ENCODE measurements at places on chromosomes 1 and 21.

GRCh38 chr1:89812992-89813391 is 7.8 kb upstream of the LRRC8D start:
- DNase-seq, result no peak

- no peak for DNase-seq
Measured at GRCh38 chr1:102431253-102431652, 434.5 kb upstream of the OLFM3 start.

GRCh38 chr1:48472638-48473037 is 634 bp upstream of the SPATA6 start:
- no peak for DNase-seq

DNA sequence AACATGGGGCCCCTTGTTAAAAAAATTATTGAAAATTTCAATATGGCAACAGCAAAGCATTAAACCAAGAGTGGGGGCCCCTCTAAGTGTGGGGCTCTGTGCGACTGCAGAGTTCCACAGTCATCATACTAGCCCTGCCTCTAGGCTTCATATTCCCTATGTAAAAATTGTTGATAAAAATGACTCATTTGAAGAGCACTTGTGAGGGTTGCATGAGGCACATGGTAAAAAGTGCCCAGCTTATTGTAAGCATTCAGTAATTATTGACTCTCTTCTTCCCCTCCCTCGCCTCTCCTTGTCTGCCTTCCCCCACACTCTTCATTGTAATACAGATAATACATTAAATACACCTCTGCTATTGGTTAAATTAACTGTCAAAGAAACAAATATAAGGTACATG is 86.7 kb upstream of the PTBP2 start:
- no peak for DNase-seq

GRCh38 chr1:214361636-214362035 is 80.7 kb downstream of the SMYD2 start:
- DNase-seq, result no peak

DNA sequence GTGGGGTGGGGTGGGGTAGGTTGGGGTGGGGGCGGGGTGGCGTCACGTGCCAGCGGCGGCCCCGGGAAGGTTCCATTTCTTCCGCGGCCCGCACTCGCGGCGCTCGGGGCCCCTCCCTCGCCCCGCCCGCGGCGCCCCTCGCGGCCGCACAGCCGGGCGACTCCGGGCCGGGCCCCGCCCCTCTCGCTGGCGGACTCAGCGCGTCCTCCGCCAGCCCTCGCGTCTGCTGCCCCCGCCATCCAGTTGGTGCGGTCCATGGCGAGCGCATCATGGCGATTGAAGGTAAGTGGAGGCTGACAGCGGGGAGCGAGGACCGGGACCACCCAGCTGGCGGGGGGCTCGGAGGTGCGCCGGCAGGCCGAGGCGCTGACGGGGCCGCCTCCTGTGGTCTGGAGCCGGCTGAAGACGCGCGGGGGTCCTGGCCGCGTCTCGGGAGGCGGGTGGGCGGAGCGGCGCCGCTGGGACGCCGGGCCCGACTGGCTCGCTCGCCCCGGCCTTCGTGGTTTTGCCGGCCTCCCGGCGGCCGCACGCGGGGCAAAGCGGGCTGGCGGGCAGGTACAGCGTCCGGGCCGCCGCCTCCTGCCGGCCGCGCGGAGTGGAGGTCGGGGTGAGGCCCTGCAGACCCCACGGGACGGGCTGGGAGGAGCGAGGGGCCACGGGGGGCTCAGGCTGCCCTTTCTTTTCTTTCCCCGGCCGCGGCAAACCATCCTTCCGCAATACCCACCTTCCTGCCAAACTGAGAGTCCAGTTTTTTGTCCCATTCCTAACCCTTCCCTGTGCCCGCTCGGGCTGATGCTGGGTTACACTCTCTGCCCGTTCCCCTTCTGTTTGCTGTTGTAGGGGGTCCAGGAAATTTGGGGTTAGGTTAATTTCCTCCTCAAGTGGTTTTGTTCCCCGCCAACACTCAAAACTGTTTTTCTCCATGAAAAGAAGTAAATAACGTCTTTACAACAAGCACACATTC is at the start of gene SYT14:
SYT14 (plus strand) TSS at position 222 of the 964 bp plus-strand sequence; CDS start at position 270, 48 bp downstream.
- DNase-seq, result peak; percentile 4

DNA sequence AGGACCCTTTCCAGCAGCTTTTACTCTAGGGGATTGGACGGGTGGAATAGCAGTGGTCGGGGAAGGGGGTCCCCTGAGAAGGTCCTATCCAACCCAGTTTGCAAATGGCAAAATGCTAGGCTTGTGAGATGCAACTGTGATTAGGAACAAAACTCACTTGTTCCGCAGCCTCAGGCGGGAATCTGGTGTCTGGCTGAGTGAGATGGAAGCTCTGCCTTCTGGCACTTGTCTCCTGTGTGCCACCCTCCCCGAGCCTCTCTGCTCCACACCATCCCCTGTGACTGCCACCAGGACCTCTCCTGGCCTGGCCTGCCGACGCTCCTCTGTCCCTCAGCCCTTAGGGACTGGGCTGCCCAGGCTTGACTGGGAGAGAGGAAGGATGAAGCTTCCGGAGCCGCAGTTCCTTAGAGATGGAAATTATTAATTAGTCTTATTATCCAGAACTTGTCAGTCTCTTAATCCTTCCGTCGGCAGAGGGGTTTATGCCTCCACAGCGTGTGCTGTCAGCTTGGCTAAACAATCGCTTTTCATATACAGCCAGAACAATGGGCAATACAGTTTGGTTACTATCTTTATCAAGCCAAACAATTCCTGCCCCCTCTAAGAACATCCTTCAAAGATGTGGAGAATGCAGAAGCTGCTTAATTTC is 292.8 kb upstream of the VAMP3 start:
- DNase-seq, result no peak

- DNase-seq, result no peak
Measured at GRCh38 chr1:14955402-14955801, 198.1 kb upstream of the TMEM51 start.

GRCh38 chr1:61334718-61335589 is 252.6 kb downstream of the NFIA start:
- no peak for DNase-seq

DNA sequence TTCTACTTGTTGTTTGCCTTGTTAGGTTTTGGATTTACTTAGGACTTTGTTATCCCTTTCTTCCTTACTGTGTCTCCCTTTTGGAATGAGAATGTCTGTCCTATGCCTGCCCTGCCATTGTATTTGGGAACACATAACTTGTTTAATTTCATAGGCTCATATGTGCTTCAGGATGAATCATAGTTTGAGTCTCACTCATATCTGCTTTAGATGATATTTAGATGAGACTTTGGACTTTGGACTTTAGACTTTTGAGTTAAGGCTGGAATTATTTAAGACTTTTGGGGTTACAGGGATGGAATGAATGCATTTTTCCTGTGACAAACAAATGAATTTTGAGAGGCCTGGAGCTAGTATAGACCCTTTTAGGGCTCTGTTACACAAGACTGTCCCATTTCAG is 33.4 kb downstream of the PSMG1 start:
- no peak for DNase-seq

- no peak for DNase-seq
Measured at GRCh38 chr1:243416495-243416894, 160.7 kb downstream of the SDCCAG8 start.

DNA sequence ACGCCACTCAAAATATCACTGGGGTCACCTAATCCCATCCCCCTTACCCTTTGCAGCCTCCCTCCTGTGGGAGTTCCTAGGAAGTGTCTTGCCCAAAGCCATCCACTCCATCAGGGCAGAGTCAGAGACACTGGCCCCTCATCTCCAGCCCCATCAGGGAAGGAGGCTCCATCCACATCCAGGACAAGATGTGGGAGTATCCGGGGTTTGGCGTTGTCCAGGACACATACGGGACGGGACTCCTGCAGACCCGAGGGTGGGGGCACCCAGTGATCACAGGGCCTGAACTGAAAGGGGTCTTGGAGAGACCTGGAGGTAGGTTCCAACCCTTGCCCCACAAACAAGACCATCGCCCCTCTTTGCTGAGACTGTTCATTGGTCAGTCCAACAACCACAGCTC is 348.2 kb downstream of the MATN1 start:
- no peak for DNase-seq

GRCh38 chr1:6962478-6962995 is 177.3 kb downstream of the CAMTA1 start:
- DNase-seq, result peak; percentile 69

GRCh38 chr1:170296642-170297041 is 150.9 kb downstream of the NTMT2 start:
- no peak for DNase-seq

- no peak for DNase-seq
Measured at GRCh38 chr1:93007941-93008577, 46.8 kb upstream of the DIPK1A start.

GRCh38 chr21:24899138-24899537 is 708.1 kb downstream of the MRPL39 start:
- DNase-seq, result no peak

GRCh38 chr1:159122005-159122621 is 45.5 kb upstream of the AIM2 start:
- no peak for DNase-seq

GRCh38 chr1:109806733-109807400 is 43.1 kb upstream of the EPS8L3 start:
- no peak for DNase-seq

DNA sequence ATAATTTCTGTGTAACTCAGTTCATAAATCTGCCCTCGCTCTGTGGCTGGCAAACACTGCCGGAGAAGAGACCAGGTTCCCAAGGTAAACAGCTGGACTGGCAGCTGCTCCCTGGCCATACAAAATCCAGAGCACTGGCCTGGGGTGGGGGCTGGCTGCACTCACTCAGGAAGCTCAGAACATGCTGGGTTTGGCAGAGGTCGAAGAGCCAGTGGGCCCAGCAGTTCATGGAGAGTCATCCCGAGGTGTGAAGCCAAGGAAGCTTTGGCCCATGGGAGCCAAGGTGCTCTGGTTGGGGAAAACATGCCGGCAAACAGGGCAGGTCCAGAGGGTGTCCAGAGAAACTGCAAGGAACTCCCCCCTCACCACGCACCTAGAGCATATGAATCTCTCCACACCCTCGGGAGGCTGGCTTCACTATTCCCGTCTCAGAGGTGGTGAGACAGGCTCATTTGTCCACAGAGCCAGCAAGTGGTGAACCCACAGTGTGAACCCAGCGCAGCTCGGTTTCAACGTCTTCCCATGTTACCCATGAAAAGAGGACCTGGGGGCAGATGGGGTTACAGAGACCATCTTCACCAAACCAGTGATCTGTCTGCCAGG is 102.4 kb downstream of the DMRTB1 start:
- DNase-seq, result no peak

Data from activated T-cell treated with anti-CD3 and anti-CD28 coated beads for 48 hours (primary cell).